AG04449 (cell line): ENCODE measurements at places on chromosomes 11 and 22.

DNA sequence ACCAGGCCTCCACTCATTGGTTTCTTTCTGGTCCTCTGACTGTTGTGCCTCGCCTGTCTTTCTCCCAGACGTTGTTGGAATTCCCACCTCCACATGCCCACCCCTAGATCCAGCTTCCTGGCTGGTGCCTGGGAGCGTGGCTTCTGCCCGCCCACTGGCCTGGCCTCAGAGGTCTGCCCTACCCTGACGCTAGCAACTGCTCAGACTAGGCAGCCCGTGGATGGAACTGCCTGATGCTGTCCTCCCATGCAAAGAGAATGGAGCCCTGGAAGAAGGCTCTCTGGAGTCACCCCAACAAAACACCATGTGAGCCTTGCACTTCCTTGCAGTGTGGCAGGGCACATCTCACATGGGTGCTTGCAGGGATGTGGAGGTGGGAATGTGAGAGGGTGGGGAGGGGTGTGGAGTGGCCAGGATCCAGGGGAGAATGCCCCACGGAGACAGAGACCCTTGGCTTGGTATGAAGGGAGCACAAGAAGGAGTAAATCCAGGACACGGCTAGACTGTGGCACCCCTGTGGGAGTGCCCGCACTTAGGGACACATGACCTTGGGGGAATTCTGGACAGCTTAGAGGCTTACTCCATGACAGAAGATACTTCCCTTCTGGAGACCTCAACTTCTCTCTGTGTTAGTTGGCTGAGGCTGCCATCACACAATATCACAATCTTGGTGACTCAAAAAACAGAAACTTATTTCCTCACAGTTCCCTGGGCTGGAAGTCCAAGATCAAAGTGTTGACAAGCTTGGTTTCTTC, 22.5 kb upstream of the ADA2 start:
- DNase-seq = no peak

- no peak for DNase-seq
Measured at GRCh38 chr11:65699306-65699705, 12.7 kb upstream of the KAT5 start.

GRCh38 chr11:44775366-44775984, 48.7 kb downstream of the TSPAN18 start:
- no peak for DNase-seq

- DNase-seq = no peak
Measured at GRCh38 chr22:32175115-32175514, 16.0 kb upstream of the C22orf42 start.

- DNase-seq = no peak
Measured at GRCh38 chr11:80841675-80842074, 1400.8 kb upstream of the TENM4 start.

- peak; percentile 68 for DNase-seq
Measured at GRCh38 chr22:38802671-38803121, 8.8 kb upstream of the DNAL4 start.

- DNase-seq = no peak
Measured at GRCh38 chr22:39655831-39656230, 85.3 kb downstream of the CACNA1I start.

GRCh38 chr11:128687321-128687720, 6.6 kb upstream of the FLI1 start:
- no peak for DNase-seq

DNA sequence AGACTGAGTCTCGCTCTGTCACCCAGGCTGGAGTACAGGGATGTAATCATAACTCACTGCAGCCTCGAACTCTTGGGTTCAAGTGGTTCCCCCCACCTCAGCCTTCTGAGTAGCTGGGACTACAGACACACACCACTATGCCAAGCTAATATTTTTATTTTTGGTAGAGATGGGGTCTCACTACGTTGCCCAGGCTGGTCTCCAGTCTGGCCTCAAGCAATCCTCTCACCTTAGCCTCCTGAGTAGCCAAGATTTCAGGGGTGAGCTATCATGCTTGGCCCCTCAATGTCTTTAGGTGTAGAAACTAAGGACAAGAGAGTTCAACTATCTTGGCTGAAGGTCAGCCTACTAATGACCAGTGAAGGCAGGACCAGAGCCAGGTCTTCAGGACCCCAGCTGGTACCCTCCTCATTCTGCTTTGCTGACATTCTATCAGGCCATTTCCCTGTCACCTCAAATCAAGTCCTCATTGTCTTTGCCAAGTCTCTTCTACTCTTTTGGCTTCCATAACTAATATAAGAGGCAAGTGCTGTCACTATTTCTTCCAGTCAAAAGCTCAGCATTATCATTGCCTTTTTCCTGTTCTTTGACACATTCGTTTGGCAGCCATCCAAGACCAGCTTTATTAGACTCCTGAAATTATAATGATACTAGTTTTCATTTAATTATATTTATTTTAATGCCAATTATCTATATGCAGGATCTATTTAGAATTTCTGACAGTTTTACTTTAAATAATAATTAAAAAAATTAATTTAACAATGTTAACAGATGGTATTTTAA, 264.2 kb upstream of the PITPNB start:
- no peak for DNase-seq

GRCh38 chr11:119889111-119889510, 160.1 kb upstream of the NECTIN1 start:
- DNase-seq = no peak

DNA sequence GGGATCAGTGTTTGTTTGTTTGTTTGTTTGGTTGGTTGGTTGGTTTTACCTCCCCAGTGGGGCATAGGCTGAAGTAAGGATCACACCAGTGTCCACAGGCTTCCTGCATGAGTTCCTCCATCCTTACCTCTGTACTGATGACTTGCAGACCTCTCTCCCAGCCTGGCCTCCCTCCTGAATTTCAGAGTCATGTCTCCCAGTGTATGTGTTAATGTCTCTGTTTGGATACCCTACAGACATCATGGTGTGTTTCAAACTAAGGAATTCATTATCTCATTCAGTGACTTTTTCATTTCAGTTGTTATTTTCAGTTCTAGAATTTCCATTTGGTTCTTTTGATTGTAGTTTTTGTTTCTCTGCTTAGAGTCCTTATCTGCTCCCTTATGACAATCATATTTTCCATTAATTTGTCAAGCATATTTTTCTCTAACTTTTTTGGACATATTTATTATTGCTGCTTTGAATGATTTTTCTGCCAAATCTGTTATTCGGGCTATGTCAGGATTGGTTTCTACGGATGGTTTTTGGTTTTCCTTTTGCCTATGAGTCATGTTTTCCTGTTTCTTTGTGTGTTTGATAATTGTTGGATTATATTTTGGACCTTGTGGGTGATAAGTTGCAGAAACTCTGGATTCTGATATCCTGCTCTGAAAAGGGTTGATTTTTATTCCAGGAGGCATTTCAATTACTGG, 23.6 kb downstream of the MYEOV start:
- no peak for DNase-seq

DNA sequence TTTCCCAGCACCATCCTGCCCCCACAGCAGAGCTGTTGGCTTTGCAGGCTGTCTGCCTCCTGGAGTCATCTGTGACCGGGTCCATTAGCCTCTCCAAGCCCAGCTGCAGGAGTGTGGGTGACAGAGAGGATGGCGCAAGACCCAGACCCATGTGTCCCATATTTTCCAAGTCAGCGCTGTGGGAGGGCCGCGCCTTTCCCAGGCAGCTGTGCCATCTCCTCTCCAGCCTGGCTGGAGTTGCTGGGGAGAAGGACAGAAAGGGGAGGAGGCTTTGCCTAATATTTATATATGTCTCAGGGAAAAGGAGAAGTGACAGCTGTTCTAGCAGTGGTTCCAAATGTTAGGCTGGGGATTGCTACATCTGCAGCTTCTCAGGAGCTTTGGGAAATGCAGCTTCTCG, 15.7 kb downstream of the DTX4 start:
- DNase-seq = no peak

DNA sequence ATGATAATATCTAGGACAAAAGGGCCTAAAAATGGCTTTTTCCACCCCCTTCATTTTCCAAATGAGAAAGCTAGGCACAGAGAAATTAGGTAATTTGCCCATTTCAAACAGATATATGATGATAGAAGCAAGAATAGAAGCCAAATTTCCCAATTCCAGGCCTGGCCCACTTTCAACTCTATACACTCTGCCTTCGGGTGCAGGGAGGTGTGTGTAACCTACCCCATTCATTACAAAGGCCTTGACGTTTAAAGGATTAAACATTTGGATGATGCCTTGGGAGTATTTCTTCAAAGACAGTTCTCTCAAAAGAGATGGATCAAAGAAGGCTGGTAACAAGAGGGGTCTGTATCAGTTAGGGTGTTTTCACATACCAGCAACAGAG, 134.1 kb downstream of the CCDC34 start:
- no peak for DNase-seq

GRCh38 chr22:38832005-38832978, 11.5 kb downstream of the NPTXR start:
- no peak for DNase-seq

- no peak for DNase-seq
Measured at GRCh38 chr11:118998822-118999221, 884 bp downstream of the CENATAC start.

GRCh38 chr11:14625586-14626205, 17.9 kb upstream of the PDE3B start:
- DNase-seq = no peak

DNA sequence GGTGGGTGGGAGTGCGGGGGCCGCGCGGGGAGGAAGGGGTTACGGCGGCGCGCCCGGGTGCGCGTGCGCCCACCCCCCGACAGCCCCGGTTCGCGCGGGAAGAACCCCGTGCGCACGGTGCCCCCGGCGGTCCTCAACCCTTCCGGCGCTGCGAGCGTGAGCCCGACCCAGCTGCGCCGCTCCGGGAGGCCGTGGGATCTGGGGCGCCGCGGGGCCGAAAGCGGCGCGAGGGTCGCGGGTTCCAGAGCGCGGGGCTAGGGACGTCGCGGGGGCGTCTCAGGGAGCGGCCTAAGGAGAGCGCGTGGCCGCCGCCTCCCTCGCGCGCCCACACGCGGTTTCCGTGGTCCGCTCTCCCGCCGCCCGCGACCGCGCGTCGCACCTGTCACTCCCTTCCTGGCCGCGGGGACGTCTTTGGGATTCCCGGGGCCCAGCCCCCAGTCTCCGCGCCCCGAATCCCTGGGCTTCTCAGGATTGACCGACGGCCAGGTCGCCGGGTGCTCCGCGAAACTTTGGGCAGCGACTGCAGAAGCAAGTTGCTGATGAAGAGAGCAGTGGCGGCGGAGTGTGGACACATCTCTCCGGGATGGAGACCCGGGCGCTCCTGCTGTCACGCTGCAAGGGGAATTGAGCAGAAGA, 582 bp downstream of the SREBF2 start:
- no peak for DNase-seq

DNA sequence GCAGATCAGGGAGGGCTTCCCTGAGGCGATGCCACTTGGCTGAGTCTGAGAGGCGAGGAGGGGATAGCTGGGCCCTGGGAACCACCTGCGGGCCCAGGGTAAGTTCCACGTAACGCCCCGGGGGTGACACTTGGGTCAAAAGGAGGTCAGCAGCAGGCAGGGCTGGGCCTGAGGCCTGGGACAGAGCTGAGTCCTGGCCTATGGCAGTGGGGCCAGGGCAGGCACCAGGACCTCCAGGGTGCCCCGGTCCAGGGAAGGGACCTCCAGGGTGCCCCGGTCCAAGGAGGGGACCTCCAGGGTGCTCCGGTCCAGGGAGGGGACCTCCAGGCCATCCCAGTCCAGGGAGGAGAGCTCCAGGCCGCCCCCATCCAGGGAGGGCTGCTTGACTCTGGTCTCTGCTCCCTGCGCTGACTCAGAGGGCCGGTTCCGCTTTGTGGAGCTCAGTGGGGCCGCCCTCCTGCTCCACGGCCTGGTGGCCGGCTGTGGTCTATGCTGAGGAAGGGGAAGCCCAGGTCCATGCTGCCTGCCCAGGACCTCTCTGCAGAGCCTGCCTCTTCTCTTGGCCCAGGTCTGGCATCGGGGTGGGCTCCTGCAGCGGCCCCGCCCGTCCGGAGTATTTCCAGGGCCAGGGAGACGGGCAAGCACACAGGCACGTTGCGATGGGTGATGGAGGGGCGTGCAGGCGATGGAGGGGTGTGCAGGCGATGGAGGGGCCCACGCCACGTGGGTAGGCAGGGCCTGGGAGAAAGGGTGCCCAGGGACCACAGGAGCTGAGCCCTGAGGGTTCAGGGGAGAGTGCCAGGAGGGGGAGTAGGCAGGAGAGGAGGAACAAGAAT, 19.5 kb upstream of the WNT7B start:
- no peak for DNase-seq

DNA sequence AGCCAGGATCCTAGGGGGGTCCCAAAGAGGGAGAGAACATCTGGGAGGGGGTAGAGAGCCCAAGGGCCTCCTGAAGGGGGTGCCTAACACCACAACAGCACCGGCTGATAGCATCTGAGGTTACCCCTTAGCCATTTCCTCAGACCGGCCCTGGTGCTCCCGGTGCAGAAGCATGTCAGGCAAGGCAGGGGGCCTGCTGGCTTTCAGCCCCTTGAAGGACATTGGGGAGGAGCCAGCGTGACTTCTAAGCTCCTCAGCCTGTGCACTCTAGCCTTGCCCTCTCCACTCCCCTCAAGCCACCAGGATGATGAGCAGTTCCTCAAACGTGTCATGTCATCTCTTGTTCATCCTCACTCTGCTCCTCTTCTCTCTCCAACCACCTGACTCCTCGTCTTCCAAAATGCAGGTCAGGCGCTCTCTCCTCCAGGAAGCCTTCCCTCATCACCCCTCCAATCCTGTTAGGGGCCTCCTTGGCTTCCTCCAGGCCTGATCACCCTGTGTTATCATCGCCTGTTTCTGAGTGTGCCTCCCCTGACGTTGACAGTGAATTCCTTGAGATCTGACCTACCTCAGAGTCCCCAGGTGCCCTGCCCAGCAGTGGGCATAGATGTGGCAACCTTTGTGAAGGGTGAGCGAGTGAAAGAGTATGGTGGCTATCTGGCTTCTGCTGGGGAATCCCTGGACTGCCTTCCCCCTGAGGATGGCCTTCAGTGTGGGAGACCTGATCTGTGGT, 6.1 kb downstream of the P2RY2 start:
- no peak for DNase-seq

- no peak for DNase-seq
Measured at GRCh38 chr22:49274754-49275380, 552.8 kb downstream of the BRD1 start.

DNA sequence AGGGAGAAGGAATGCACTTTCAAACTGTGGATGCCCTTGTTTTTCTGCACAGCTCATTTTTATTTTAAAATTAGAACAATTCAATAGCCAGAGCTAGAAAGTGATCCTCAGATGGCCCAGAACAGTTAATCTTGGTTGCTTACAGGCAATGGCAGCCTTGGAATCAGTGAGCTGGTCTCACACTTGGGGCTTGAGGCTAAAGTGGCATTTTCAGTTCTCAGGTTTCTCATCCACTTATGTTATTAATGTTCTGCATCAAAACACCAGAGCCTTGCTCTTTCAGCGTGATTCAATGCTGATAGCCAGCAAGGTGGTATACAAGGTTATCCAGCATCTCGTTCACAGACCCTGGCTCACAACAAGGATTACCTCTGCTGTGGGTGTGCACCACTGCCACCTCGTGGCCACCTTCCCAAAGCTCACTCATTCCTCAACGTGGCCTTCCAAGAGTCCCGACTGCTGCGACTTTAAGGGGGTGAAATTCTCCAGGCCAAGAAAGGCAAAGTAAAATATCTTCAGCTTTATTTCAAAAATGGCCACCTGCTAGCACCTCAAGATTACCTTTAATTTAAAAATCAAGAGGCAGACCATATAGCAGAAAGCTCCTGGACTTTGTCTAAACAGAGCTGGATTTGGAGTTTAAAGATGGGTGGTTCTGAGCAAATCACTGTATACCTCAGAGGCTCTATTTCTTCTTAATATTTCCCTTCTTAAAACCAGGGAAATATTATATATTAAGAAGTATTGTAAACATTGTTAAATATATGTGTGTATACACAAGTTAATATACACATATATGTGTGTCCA, 34.2 kb upstream of the FSHB start:
- no peak for DNase-seq
